Effector memory CD4-positive, alpha-beta T cell (primary cell): ENCODE measurements at places on chromosomes 11 and 22.

- DNase-seq: no peak
Measured at GRCh38 chr11:116231543-116231942, 541.2 kb downstream of the BUD13 start.

GRCh38 chr11:41309716-41310115, 149.7 kb downstream of the LRRC4C start:
- no peak for DNase-seq

- DNase-seq: no peak
Measured at GRCh38 chr11:67374571-67375281, 1.3 kb upstream of the CLCF1 start.

GRCh38 chr11:70836071-70836470, 416.3 kb downstream of the SHANK2 start:
- no peak for DNase-seq

- DNase-seq: no peak
Measured at GRCh38 chr11:86670181-86670580, 2.2 kb downstream of the ME3 start.

- no peak for DNase-seq
Measured at GRCh38 chr11:28621753-28622152, 513.6 kb downstream of the METTL15 start.

DNA sequence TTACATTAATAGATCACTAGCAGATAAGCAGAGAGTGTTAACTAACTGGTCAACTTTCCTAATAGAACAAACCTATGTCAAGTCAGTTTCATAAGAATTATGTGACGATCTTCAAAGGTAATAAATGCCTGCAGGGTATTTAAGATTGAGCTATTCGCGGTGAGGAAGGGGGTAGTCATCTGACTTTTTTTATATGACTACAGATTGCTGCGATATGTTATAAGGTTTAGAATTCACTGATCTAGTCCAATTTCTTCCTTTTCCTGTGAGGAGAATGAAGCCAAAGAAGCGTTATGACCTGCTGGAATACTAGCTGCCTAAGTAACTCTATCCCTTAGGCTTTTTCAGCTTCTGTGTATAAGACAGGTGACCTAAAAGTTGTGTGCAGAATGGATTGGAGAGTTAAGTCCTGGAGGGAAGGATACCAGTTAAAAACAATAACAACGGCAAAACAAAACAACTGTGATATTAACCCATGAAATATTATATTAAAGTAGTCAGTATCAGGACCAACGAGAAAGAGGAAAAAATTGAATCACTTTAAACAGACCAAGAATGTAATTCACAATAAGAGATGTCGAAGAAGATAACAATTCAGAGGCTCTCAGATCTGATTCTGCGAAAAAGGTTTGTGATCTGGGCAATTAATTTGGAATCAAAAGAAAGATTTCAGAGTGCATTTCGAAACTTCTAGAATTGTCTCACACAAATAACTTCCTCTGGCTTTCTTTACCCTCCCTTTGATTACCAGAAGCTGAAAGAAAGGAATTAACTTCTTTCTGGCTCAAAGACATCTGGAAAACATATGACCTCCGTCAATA, 630 bp downstream of the CASP4 start:
- no peak for DNase-seq

GRCh38 chr11:115931548-115932083, 427.4 kb upstream of the CADM1 start:
- DNase-seq: no peak

GRCh38 chr11:120509346-120510053, 2.0 kb upstream of the GRIK4 start:
- DNase-seq: no peak

GRCh38 chr11:110951037-110951949, 239.1 kb upstream of the ARHGAP20 start:
- no peak for DNase-seq

- DNase-seq: no peak
Measured at GRCh38 chr11:14340721-14341120, 18.3 kb downstream of the RRAS2 start.

DNA sequence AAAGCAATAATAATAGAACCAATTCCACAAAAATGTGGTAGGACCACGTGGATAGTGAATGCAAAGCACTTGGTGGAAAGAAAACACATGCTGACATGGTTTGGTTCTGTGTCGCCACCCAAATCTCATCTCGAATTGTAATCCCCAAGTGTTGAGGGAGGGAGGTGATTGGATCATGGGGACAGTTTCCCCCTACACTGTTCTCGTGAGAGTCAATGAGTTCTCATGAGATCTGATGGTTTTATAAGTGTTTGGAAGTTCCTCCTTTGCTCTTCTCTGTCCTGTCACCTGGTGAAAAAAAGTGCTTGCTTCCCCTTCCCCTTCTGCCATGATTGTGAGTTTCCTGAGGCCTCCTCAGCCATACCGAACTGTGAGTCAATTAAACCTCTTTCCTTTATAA, 421.9 kb upstream of the CADM1 start:
- DNase-seq: no peak

DNA sequence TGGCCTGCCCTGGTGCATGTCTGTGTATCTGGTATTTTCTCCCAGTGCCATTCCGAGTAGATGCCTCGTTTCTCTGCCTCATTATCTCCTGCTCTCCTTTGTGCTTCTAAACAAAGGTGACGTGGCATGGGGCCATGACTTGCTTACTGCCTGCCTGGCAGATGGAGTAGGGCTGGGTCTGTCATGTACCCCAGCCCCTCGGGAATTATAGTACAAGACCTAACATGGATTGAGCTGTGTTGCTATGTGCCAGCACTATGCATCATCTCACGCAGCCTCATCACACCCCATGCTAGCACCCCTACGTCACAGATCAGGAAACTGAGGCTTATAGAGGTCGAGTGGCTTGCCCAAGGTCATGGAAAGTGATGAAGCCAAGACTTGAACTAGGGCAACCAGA, 88.1 kb downstream of the GALNT18 start:
- DNase-seq: no peak

DNA sequence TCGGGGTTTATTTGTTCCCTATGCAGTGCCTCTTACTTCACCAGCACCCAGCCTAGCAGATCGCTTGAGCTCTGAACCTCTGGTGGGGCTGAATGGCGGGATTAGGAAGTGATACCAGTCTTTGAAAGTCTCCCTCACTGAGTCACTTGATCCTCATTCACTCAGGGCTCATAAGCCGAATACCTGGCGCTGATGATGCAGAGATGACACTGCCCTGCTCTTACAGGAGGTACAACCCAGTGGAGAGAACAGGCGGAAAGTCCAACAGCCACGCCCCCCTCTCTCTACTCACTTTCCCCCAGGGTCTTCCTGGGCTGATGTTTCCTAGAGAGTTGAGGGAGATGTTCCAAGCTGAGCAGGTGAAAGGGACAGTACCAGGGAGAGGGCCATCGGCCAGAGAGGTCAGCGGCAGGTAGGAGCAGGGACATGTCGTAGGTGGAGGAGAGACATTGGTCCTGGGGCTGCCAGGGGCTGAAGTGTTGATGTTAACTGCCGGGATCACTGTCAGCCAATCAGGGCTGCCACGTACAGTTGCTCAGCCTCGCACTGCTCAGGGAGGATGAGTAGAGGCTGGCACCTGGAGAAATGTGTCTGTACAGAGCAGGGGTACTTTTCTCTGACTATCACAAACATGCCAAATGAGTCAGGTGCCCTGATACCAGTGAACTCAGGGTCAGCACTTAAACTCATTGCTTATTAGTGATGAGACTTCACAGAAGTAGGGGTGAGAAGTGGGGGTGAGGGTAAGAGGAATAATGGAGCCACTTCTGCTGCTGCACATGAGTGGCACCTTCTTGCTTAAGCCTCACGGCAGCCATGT, 9.9 kb upstream of the APOBEC3A start:
- DNase-seq: no peak

DNA sequence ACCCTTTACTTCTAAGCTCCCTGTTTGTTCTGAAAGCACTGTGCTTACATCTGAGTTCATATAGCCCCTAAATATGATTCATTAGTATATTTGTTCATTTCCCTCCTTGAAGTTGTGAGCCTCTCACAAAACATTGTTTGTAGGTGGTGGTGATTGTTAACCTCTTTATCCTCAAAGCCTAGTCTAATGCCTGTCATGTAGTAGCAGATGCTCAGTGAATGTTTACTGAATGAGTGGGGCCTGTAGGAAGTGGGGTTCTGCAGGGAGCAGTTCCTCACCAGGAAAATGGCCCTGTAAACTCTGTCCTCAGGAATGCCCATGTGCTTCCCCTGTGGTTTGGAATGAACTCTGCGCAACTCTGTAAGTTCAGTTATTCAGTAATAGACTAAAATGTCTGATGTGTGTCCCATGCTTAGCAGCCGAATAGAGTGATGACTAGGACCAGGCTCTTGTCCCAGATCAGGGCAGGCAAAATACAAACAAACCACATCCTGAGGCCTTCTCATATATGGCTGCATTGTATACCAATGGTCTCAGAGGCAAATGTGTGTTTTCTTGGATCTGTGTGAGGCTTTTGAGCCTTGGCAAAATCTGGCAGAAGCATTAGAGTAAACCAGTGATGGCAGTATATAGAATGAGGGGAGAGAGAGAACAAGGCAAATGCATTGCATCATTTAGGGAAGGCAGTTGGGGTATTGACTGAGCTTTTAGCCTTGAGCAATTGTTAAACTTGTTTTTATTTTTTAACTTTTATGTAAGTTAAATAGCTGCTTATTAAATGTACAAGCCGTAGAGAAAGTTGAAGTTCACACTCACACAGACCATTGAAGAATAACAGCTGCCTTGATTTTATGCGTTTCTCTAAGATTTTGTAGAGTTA, 91.4 kb upstream of the BIRC3 start:
- DNase-seq: no peak

- DNase-seq: no peak
Measured at GRCh38 chr11:130165601-130166456, 6.2 kb downstream of the ST14 start.

DNA sequence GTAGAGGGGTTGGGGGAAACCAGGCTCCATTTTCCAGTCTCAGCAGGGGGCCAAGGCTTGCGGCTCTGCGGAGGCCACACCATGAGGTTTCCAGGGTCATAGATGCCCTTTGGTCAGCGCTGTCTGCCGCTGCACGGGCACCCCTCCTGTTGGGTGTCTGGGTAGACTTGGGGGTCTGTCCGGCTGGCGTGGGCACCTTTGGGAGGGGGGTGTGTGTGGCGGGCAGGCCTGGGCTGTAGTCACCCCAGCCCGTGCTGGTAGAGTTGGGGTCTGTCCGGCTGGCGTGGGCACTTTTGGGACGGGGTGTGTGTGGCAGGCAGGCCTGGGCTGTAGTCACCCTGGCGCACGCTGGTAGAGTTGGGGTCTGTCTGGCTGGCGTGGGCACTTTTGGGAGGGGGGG, 18.6 kb downstream of the LSP1 start:
- no peak for DNase-seq

DNA sequence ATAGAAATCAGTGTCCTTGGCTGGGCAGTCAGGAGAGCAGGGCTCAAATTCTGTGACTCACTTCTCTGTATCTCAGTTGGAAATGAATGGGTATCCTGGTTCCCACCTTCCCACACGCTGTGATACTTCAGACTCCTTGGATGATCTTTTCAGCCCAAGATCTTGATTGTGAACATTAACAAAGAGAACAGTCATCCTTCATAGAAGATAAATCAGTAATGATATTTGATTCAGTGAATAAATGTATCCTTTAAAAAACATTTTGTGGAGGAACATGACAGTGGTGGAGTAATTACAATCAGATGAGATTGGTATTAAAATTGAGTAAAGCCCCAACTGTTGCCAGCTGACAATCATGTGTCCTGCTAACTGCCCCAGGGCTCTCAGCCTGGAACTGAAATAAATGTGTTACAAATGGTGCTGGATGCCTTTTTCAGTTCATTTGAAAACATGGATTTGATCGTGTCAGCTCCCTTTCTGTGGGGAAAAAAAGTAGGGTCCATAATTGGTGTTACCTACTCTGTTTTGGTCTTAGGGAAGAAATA, 72.9 kb upstream of the OR5AN1 start:
- no peak for DNase-seq

DNA sequence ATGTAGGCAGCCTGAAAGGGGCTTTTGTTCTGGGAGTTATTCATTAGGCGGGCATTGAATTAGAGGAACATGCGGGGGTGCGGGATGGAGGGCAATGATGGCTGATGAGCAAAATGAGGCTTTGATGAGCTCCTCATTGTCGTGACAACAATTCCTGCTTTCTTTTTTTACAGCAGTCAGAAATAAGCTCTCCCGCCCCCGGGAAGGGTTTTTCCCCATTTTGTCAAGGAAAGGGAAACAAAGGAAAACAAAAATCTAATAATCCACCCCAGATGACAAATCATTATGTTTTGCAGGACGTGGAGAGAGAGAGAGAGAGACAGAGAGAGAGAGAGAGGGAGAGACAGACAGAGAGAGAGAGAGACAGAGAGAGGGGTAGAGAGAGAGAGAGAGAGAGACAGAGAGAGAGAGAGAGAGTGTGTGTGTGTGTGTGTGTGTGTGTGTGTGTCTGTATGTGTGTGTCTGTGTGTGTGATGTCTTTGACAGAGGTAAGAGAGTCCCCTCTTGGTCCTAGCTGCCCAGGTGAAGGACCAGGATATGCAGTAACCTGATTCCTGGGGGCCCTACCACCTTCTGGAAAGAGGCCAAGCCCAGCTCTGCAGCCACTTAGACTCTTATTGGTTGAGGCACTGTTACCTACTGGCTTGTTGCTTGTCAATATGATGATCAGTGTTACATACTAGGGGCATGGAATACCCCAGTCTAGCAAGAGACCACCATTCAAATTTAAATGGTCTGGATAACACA, 46.7 kb upstream of the PARVA start:
- no peak for DNase-seq

DNA sequence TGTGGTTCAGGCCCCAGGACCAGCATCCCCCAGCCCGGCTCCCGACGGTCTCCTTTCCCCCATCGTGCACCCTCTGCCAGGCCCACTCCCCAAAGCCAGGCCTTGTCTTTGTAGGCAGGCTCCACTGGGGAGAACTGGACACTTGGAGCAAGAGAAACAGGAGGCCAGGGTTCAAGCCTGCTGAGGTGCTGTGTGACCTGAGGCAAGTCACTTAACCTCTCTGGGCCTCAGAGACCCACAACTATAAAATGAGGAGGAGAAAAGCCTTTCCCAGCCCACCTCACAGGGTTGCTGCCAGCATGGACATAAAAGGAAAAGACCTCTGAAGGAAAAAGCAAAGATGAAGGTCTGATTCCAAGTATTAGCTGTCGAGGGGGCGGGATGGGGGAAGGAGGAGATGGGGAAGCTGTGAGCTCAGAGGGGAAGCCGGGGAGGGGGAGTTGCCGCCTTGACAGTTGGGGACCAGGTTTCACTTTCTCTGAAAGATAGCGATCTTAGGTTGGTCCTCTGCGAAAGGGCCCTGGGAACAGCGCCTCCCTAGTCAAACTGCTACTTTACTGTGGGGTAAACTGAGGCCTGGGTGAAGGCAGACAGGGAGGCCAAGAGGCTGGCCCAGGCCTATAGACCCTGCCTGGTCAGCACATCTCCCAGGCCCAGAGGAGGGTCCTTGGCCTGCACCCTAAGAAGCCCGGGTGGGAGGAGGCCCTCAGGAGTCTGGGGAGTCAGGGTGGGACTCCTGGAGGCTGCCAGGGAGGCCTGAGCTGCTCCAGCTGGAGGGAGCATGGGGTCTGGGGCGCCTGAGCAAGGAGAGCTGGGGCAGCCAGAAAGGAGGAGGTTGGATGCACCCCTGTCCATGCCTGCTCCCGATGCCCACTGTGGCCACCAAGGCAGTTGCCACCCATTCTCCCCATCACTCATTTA, 991 bp upstream of the OSM start:
- DNase-seq: peak; percentile 25

- no peak for DNase-seq
Measured at GRCh38 chr11:82557274-82557673, 176.4 kb downstream of the FAM181B start.

GRCh38 chr22:29772170-29772641, 5.0 kb downstream of the UQCR10 start:
- no peak for DNase-seq
